Activated naive CD4-positive, alpha-beta T cell (primary cell): ENCODE measurements at places on chromosomes 5 and 9.

DNA sequence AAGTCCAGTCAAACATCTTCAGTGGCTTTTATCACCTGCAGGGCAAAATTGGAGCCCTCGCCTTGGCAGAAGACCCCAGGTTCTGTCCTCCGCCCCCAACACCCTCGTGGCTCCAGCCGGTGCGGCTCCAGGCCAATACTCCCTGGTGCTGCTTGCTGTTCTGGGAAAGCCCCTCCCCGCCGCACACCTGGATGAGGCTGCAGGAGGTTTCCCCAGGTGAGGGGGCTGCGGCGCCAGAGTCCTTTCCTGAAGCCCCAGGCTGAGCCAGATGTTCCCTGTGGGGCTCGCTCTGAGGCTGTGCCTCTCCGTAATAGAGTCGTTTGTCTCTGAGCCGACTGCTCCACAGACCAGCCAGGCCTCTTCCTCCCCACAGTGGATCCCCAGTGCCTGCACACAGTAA is 375.4 kb upstream of the IRX1 start:
- no peak for DNase-seq

DNA sequence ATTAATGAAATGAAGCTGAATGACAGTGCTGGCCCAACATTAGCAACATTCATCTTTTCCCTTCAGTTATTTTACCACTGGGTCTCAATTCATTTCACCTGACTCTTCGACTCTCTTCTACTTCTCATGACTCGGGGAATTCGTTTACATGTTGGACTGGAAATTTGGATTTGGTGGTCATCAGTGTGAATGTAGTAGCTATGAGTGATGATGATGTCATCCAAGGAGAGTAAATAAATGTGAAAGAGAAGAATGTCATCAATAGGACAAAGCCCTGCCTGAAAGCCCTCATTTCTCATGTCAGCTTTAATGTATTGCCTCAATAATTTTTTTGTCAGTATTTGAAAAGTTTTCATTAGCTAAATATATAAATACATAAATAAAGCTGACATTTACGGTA is 21.9 kb upstream of the CFAP95 start:
- no peak for DNase-seq

- no peak for DNase-seq
These were observed 283.8 kb downstream of the NTRK2 start for GRCh38 chr9:84953252-84953773.

DNA sequence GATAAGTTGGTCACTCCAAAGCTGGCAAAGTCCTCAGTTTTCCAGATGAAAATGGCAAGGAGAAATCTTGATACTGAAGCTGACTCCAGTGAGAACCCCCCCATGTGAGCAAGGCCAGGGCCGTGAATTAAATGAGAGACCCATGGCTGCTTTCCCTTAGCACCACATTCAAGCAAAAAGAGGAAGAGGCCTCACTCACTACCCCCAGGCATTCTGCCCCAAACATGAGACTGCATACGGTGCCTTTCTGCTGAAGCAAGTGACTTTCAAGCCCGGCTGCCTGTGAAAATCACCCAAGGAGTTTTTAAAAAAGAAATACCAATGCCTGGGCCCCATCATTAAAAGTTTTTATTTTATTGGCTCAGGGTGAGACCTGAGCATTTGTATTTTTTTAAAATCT is 66.9 kb downstream of the TMEM252 start:
- no peak for DNase-seq

DNA sequence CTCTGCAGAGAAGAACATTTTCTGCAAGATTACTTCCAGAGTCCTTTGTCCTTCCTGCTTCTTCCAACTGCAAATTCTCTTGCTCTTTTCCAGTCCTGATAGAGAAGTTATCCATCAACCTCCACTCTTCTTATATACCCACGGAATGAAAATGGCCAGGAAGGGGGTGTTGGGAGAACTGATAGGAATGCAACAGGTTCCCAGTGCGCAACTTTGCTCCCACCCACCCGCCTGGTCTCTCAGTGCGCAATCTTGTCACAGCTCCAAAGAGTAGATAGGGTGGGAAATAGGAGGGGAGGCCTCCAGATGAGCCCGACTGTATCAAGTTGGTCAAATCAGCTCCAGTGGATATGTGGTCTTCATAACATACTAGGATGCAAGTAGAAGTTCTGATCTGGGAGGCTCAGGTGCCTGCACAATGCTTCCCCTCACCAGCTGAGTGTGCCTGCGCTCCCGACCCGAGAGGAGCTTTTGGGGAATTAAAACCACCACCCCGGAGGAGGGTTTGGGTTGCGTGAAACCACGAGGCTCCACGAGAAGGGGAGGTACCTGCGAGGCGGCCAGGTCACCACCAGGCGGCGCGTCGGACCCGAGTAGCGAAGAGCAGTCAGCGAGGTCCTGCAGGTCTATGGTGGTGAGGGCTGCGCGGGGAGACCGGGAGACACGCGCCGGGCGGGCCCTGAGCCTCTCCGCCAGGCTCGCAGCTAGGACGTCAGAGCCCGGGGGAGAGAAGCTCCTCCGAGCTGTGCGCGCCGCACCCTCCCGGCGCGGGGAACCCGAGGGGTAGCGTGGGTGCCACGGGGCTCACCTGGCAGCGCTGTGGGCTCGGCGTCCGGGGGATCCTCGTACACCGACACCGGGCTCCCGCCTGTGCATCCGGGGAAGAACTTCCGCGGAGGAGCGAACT is 835 bp downstream of the MCIDAS start:
- peak; percentile 28 for DNase-seq

DNA sequence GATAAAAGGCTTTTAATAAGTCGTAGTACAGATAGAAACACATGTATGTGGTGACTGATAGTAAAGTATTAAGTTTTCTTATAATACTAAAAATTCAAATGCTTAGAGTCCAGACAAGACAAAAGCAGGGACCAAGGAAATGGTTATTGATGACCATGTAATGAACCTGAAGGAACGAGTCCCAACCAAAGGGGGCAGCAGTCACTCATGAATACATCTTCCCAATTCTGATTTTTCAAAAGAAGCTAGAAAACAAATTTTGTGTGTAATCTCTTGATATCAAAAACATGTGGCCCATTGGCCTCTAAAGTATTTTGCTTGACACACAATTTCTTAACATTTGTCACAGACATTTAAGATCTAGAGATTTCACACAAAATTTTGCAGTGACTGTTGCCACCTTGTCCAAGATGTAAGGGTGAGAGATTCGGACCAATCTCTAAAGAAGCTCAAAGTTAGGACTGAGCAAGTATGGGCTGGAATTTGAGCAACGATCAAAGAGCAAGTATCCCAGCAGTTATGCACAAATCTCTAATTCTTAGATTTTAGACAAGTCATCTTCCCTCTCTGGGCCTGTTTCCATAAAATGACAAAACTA is 66.8 kb downstream of the ARL15 start:
- peak; percentile 0 for DNase-seq

DNA sequence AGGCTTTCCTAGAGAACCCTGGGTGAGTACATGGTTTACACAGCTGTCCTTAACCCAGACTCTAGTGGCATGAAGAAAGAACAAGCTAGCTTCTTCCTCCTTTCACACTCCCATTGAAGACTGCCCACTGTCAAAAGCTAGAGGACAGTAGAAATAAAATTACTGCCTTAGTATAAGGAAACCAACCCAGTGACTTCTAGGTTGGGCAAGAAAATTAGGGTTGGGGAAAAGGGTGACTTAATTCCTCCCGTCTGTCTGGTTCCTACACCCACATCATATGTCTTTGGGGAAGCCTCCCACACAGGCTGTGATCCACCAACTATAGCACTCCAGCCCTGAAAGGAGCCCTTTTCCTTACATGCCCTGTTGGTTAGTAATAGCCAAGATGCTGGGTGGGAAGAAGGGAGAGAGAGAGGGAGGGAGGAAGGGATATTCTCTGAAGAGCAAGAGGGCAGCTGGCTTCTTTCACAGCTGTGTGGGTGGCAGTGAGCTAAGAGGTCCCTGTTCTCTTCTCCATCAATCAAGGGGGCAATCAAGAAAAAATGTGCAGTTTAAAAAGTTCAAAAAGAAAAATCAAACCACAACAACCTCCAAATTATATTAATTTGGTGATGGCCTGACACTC is 21.7 kb downstream of the HBEGF start:
- DNase-seq, result no peak

DNA sequence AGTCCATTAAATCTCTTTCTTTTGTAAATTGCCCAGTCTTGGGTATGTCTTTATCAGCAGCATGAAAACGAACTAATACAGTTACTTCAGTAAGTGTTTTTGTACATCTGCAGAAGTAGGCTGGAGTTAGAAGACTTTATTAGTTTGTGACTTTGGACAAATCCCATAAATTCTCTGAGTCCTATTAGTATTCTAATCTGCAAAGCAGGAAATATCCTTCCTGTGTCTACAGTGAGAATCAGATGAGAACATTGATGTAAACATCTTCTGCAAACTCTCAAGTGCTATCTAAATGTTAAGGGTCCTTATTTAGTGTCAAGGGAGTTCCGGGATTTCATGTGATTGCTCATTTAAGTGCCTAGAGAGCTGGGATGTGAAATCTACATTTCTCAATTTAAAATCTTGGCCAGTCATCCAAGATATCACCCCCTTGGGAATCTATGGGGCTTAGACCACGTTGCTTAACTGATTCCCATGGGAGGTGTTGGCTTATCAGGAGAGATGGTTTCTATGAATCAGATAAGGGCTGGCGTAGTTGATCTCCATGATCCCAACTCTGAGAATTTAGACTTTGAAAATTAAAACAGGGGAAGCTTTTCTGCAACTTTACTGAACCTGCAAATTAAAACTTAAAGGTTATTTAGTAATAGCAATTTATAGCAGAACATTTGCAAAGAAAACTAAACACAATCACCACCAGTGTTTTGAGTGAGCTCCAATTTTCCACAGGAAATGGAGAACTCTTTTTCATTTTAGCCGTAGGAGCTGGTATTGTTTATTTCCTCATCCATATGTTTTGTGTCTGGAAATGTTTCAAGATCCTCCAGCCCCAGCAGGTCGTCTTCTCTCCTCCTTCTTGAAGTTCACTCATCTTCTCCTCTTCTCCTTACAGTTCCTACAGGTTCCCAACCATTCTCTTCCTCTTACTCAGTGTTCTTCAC is 241.6 kb upstream of the CD180 start:
- DNase-seq, result no peak

- DNase-seq, result no peak
These were observed 38.1 kb downstream of the DDX31 start for GRCh38 chr9:132631685-132632084.

DNA sequence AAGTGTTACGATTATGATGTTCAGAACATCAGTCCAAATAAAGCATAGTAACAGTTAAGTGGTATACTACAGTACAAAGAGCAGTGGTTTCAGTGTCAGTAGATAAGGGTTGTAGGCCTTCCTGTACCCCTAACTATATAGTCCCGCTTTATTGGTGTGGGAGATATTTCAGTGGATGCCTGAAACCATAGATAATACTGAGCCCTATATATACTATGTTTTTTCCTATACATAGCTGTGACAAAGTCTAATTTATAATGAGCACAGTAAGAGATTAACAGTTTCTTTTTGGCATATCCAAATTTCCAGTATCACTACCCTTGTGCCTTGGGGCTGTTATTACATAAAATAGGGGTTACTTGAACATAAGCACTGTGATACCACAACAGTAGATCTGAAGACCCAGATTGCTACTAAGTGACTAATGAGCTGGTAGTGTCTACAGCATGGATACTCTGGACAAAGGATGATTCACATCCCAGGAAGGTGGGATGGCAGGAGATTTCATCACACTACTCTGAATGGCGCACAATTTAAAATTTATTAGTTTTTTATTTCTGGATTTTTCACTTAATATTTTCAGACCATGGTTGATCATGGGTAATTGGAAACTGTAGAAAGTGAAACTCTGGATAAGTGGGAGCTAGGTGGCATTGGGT is 119.3 kb downstream of the RPS23 start:
- no peak for DNase-seq

- no peak for DNase-seq
These were observed 160.6 kb downstream of the ZDHHC21 start for GRCh38 chr9:14532456-14533115.

DNA sequence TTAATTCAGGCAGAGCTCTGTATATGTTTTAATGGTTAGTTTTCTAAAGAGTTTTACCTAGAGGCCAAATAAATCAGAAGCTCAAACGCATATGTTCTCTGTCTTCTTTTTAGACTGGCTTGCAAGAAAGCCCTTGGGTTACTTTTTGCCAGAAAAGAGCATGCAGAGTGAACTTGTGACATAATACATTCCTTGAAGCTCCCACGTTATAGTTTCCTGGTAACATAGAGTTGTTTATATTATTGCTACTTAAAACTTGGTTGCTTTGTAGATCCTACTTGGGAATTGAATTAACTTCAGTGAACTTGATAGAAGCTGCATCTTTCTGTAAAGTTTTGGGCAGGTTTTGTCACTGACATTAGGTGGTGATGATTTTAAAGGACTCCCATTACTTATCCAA is 102.9 kb downstream of the C9orf152 start:
- DNase-seq, result no peak

- DNase-seq, result no peak
These were observed 161.4 kb downstream of the CD180 start for GRCh38 chr5:67035098-67035740.

DNA sequence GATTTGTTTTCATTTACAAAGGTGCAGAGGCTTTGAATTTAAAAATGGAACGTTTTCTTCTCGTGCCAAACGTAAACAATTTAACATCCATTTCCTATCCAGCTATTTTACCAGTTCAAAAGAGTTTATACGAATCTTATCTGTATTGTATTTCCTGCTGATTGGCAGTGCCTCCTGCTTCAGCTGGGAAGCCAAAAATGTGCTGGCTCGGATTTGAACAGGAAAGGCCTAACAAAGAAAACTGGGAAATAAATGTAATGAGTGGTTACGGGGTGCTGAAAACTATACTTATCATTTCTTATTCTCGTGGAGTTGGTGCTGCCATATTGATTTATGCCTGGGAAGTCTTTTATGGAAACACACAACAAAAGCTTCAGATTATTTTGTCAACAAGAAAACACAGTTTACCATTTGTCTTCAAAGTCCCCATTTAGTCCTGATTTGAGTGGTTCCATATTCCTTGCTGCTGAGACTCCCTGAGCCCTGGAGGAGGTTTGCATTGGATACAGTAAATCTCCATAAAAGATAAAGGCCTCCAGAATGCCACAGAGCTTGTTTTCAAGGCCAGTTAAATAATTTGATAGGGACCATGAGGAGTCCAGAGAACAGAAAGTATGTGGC is 507.4 kb downstream of the RASEF start:
- DNase-seq, result no peak
